ENCODE measurements at places on chromosomes 7 and 10. TPM values are rescaled to one million over a fixed set of nuclear protein-coding genes. Genes with fewer than 3 reads are reported as not detected.

Gene ELMO1
- polyA plus RNA-seq = 12.2 TPM

- DNase-seq = no peak
These were observed 10.7 kb downstream of the SUV39H2 start for GRCh38 chr10:14889318-14889717.

DNA sequence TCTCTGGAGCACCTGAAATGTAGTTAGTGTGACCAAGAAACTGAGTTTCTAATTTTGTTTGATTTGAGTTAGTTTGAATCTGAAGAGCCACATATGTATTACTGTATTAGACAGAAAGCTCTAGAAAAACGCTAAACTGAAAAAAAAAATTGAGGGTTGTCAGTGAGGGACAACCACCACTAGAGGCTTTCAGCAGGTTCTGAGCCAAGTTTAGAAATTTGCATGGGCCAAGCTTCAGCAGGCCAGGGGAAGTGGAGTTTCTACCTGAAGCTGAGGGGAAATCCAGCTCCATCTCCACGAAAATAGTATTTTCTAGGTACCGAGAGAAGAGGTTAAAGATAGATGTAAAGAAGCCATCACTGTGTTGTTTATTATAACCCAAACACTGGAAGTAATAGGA lies 77.9 kb upstream of the PLXNA4 start:
- DNase-seq = no peak

DNA sequence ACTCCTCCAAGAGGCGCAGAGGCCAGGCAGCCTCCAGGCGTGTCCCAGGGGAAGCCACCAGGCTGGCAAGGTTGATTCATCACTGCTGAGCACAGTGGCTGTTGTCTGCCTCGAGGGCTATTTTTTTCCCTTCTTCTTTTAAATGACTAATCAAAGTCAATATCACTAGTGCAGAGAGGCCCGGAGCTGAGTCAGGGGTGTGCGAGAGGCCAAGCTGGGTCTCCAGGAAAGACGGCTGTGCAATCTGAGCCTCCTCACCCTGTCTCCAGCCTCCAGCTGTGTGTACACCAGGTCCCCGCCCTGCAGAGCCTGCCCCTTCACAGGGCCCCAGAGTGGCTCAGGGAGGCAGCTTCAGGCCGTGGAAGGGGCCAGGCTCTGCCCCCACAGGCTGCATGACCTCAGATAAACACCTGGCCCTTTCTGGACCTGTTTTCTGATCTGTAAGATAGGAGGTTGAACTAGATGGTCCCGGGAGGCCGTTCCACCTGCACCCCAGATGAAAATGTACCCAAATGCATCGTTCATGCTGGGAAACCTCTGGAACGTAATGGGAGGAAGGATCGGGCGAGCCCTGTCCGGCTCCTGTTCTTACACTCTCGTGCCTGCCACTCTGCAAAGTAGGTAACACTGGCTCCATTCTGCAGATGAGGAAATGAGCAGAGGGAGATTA lies 3.7 kb downstream of the STX1A start:
- DNase-seq = no peak

DNA sequence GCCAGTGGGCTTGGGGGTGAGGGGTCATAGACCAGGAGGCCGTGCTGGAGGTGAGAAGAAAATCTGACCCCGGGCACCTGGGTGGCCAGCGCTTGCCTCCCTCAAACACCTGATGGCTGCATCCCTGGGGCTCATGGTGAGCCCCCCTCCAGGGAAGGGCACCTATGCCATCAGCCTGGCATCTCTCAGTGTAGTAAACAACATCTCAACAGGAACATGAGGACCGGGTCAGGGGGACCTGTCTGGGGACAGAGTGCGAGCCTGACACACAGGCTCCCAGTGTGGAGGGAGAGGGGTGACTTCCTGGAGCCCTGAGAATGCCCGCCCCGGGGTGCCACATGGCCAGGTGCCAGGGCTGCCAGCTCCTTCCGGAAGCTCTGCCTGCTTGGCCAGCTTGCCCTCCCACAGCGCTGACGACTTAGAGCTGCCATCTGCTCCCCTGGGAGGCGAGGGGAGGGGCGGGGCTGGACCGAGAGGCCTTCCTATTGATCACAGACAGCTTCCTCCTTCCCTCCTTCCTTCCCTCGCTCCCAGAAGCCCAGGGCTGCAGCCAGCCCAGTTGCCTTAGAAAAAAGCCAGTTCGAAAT lies 12.3 kb downstream of the STX1A start:
- no peak for DNase-seq

Gene PTPRZ1
- polyA plus RNA-seq = 3.3 TPM
